ENCODE measurements at places on chromosomes 3 and 15.

GRCh38 chr3:15753056-15753710 is 44.6 kb downstream of the ANKRD28 start:
- DNase-seq: no peak

GRCh38 chr3:72310419-72311380 is 525.8 kb upstream of the PROK2 start:
- DNase-seq: no peak

- DNase-seq: no peak
These were observed 17.7 kb downstream of the ATG7 start for GRCh38 chr3:11289864-11290263.

- DNase-seq: no peak
These were observed 54.5 kb upstream of the TBL1XR1 start for GRCh38 chr3:177251755-177252154.

- DNase-seq: no peak
These were observed at the start of gene LCTL for GRCh38 chr15:66565741-66566144. Gene LCTL (minus strand): TSS chr15:66565998. CDS start chr15:66565365, 633 bp downstream.

GRCh38 chr3:5644773-5645670 is 457.5 kb downstream of the EDEM1 start:
- DNase-seq: no peak

GRCh38 chr15:67389975-67390374 is 131.0 kb upstream of the C15orf61 start:
- DNase-seq: no peak

- no peak for DNase-seq
These were observed 19.8 kb downstream of the RARRES1 start for GRCh38 chr3:158712443-158712842.

DNA sequence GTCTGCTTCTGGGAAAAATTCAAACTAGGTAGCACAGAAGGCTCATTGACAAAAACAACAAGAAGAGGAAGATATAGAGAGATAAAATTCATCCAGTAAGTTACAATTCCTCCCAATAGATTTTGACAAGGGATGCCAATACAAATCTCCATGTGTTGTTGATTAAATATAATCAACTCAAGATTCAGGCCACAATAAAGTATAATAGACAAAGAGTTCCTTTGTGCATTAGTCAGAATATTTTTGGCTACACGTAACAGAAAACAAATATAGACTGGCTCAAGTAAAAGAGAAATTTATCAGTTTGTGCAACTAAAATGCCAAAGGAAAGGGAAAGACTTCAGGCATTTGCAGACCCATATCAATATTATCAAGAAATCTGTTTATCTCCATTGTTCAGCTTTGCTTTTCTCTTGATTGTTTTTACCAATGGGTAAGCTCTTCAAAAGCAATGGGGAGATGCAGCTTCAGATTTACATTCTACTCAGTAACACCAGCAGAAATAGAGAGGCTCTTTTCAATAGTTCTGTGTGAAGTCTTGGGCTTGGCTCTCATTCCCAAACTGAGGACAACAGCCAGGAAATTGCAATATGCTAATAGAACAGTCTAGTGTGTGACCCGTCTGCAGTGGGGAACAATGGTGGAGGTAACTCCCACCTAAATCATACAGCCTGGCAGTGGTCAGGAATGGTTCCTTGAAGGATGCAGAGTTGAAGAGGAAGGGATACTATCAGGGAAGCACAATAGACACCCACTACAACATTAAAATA is 77.6 kb upstream of the PROK2 start:
- DNase-seq: no peak

All from lower leg skin (tissue), 4 donors.